Suppressor macrophage treated with lipopolysaccharide for 1 hour (primary cell): ENCODE measurements at places on chromosomes 6 and 20.

- DNase-seq = peak; percentile 85
Observed at GRCh38 chr20:4227085-4227821, 211.9 kb upstream of the RNF24 start.

GRCh38 chr20:59006167-59006863, 739 bp downstream of the CTSZ start:
- peak; percentile 56 for DNase-seq

DNA sequence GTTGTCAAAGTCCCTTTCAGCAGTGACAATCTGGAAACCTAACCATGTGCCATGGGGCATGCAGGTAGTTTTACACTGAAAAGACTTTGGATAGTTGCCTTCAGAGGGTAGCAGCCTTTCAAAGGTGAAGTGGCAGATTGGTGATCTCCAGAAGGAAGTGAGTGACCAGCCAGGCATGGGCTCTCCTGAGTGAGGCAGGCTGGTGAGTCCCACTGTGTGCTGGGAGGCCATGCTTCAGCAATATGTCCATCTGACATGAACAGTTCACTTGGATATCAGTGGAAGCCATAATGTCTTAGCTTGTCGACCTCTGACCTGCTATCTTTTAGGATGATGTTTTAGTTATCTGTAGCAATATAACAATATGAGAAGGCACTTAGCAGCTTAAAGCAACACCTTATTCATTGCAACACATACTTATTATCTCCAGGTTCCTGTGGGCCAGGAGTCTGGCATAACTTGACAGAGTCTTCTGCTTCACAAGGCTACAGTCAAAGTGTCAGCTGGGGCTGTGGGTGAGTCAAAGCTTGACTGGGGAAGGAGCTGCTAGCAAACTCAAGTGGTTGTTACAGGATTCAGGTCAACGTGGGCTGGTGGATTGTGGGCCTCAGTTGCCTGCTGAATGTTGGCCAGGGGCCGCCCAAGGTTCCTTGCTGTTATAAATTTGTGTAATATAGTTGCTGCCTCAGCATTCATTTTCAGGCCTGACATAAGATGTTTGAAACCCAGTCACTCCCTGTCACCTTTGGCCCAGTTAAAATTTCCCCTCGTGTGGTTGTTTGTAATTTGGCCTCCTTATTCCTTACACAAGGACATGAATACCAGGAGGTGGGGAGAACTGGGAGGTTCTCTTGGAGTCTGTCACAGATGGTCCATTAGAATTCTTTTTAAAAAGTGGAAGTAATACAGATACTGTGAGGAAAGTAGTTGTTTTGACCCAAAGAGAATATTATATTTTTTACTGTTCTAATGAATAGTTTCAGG, 100.2 kb downstream of the UST start:
- DNase-seq = no peak

DNA sequence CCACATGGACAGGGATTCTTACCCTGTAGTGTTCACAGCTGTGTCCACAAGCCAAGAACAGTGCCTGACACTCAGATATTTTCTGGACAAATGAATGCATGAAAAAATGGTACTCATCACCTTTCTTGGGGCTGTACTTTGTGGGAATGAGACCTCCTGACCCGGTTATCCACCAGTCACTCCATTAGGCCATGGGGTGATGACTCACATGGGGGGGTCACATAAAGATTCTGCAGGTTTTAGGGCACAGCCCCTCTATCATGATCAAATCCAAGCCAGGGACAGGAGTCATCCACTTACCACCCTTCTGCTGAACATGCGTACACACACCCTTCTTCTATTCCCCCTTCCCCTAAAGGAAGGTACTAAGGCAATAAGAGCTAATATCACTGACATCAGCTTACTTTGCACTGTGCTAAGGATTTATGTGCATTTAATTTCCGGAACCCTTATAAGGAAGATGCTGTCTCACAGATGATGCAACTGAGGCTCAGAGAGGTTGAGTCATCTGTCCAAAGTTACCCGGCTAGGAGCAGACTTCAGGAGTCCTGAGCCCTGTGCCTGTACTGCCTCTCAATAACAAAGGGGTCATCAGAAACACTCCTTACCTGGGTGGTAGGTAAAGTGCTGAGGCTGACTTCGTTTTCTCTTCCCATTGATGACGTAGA, 107.8 kb downstream of the NFATC2 start:
- peak; percentile 69 for DNase-seq

- no peak for DNase-seq
Observed at GRCh38 chr6:107555449-107555848, 65.5 kb downstream of the SOBP start.

DNA sequence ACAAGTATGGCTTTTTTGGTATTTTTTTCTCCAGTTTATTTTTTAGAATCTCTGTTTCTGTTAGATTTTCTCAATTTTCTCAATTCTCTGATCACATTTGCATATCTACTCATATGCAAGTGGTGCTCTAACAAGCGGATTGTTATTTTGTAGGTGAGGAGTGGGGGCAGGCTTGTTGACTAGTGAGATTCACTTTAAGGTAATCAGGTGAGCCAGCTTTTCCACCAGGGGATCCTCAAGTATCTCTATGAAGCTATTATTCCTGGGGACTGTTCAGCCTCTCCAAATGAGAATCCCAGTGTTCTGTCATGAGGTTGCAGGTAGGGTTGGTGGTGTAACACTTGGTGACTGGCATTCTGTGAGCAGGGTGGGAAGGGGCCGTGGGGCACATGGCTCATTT, 274.3 kb upstream of the FERMT1 start:
- DNase-seq = no peak

GRCh38 chr6:142804490-142804889, 140.5 kb downstream of the HIVEP2 start:
- DNase-seq = no peak
